ENCODE measurements at places on chromosomes 5 and 9.

DNA sequence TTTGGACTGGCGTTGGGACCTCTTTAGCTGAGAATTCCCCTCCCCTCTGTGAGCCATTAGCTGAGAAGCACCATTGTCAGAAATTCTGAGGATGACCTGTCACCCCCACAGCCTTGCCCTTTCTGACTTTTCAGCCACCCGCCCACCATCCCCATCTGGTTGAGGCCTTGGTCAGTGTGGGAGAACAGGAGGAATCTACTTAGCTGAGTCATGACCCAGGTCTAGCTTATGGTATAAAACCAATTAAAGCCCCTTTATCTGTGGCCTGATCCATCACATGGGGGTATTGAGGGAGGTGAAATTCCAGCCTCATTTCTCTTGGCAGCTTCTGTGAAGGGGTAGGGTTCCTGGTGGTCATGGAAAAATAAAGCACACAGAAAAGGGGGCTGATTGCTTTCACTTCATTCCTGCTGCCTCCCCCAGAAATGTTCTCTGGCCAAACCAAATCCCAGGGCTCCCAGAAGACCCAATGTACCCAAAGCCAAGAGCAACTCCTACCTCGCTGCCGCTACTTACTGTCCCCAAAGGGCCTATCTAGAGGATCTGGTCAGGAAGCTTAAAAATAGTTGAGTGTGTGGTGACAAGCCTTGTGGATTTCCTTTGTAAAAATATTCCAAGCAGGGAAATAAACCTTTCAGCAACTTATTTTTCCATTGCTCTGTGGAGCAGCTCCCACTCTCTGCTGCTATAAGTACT, 174.8 kb upstream of the TNC start:
- no peak for DNase-seq

DNA sequence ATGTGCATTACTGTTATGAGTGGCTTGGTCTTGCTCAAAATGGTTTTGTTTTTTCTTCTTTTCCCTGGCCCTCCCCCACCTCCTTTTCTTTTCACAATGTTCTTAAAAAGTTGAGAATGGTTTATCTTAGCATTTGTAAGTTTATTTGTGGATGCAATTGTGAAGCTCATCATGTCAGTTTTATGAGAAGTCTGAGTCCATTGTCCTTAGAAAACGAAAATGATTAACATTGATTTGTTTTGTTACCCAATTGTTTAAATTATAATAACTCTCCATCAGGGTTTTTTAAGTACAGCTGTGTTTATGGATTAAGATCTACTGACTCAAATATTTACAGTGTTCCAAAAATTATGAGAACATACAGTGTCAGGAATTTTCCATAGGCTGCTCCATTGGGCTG, 511.3 kb upstream of the PAPPA start:
- no peak for DNase-seq

- peak; percentile 75 for DNase-seq
These were observed 552 bp downstream of the TMEM141 start for GRCh38 chr9:136791516-136792276.

GRCh38 chr5:116572350-116573278, 2.0 kb downstream of the SEMA6A start:
- no peak for DNase-seq

GRCh38 chr5:143576711-143577484, 173.4 kb upstream of the NR3C1 start:
- DNase-seq, result no peak

DNA sequence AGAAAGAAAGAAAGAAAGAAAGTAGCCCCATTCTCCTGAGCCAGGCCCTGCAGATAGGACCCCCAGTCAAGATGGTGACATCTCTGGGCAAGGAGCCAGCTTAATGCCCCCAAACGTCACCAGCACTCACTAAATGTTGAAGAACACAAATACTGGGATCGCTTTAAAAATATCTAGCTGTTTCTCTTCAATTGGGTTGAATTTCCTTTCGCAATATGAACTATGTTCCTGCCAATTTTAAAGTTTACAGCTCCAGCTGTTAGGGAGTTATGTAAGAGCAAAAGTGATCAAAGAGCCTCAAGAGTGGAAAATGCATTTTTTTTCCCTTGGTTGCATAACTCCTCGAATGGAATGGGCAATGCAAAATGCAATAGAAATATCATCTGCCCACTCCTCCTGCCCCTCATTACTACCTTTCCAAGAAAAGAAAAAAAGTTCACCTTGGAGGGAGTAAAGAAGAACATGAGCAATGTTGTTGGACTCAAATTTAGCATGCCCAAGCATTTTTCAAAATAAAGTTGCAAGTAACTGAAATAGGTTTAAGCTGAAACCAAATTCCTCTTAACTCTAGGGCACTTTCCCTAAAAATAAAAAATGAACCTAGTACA, 244.2 kb upstream of the PIK3R1 start:
- DNase-seq, result no peak

GRCh38 chr9:69253057-69253456, 72.0 kb upstream of the ENTREP1 start:
- DNase-seq, result no peak

DNA sequence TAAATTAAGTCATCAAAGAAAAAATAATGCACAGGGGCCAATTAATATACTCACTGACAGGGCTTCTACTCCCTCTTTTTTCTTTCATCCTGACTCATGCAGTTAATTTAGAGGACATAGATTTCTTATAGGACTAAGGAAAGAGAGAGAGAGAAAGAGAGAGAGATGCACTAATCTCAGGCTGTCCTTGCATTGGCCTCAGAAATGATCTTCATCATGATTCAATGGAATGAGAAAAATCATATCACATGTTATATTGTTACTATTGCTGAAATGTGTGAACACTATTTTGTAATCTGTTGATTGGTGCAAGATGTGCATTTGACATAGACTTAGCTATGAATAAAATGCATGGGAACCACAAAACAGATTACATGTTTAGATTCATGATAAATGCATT, 608.3 kb upstream of the NUDT12 start:
- DNase-seq, result no peak

- no peak for DNase-seq
These were observed 295.3 kb upstream of the DMRT1 start for GRCh38 chr9:546235-546634.

- no peak for DNase-seq
These were observed 216.7 kb downstream of the NFIB start for GRCh38 chr9:14097215-14097614.

DNA sequence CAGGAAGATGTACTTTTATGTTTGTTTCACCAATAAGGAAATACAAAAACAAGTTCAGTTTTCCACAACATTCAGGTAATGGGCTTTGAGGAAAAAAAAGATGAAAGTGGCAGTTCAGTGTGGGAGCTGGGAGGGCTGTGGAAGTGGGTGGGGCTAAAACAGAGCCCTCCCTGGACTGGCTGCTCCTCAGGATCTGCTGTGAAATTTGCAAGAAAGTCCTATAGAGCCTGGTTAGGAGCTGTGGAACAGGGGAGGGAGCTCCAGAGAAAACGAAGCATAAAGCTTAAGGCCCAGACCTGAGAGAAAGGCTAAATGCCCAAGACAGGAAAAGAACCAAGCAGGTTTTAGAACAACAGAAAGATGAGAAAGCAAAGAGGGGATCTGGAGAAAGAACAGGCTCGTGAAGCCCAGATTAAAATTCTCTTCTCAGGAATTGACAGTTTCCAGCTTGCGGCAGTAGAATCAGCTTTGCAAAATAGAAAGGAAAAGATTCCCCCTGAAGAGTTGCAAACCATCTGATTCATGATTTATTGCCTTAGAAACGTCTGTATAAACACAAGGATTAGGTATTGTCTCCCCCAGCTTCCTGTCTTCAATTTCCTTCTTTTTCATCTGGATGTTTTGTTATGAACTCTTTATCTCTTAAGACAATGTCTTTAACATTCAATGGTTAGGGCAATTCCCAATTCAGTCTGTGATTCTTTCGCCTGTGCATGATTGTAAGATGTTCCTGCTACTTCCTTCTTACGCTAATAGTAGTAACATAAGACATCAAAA, 26.3 kb upstream of the CRHBP start:
- no peak for DNase-seq

GRCh38 chr5:16392718-16393117, 72.9 kb downstream of the ZNF622 start:
- no peak for DNase-seq

DNA sequence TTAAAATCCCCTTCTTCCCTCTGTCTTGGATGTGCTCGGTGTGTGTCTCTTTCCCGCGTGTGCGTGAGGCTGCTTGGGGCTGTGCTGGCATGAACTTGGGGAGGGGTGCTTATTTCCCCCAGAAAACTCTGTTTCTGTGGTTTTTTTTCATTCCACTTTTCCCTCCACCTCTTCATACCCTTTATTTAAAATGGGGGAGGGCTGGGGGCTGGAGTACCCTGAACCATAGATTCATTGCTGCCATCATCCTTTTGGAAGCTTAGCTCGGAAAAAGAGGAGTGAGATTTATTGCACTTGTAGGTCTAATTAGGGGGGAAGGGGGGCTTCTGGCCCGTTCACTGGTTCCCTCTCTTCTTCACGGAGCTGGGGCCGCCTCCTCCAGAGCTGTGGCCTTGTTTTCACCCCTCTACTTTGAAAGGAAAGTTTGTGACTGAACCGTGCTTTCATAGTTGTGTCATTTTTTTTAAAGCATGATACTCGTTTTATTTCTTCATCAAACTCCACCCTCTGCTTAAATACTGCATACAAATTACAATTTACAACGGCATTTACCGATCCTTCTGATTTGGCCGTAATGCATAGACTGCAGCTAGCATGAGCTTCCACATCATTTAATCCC, 2.9 kb downstream of the NR2F1 start:
- no peak for DNase-seq

GRCh38 chr5:102843997-102844396, 88.9 kb downstream of the PAM start:
- no peak for DNase-seq

DNA sequence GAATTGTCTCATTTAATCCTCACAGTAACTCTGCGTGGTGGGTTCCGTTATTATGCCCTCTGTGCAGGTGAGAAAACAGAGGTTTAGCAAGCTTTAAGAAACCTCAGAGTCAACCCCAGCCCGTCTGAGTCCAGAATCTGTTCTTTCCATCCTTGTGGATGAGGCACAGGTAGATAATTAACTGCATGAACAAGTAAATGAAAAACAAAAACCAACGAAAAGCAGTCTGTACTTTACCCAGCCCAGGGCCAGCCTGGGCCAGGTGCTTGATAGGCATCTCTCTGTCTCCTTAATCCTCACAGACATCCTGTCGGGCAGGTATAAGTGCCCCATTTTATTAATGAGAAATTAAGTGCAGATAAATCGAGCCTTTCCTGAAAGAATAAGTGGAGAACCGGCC, 25.3 kb upstream of the CXCL14 start:
- DNase-seq, result no peak

DNA sequence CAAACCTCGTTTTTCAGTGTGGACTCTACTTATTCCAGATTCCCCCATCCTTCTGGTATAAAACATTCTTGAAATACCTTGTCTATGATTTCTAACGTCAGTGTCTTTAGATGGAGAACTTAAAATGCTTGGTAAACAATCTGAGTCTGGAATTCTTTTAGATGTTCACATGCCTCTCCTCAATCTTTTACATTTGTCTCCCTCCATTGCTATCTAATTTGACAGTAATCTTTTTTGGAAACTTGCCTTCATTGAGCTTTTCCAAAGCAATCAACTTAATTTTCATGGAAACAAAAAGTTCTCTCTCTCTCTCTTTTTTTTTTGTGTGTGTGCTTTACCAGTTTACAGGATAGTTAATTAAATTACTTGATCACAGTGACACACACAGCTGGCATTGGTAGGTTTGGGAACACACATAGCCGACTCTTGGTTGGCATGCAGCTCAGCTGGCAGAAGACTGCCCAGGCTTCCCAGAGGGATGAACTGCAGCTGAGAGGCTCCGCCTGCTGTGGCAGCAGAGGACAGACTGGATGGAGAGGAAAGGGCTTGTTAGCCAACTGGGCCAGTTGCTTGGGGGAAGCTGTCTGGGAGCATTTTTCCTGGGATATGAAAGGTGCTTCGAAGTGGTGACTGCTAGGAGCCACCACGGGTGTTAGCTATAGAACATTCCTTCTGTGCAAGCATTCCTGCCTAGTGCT, 271.3 kb downstream of the ZSWIM6 start:
- DNase-seq, result no peak

- DNase-seq, result no peak
These were observed 10.6 kb upstream of the SHC3 start for GRCh38 chr9:89189215-89189614.

- DNase-seq, result no peak
These were observed 8.9 kb downstream of the SMIM23 start for GRCh38 chr5:171794470-171794960.

DNA sequence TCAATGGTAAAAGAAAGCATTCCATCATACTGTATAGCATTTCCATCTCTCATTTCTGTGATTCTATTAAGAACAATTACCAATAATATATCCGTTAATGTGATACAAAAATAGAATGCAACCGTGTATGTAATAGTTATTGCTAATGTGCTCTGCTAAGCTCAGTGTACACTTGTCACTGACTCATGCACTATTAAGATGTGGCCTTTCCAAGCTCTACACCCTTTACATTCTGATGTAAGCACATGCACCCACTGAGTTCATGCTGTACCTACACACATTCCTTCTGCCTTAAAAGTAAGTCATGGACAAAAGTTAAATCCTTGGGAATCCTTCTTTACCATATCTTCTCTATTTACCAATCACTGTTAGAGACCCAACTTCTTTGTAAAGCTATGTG, 319.1 kb downstream of the ZSWIM6 start:
- DNase-seq, result no peak

DNA sequence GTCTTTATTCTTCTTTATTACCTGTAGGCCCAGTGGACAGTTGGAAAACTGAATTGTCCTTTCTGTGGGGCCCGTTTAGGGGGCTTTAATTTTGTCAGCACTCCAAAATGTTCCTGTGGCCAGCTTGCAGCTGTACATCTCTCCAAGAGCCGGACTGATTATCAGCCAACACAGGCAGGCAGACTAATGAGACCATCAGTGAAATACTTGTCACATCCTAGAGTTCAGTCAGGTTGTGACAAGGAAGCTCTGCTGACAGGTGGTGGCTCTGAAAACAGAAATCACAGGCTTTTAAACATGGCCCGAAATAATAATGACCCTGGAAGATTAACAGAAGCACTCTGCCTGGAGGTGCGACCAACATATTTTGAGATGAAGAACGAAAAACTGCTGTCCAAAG, 47.9 kb downstream of the RNF180 start:
- no peak for DNase-seq

Data from activated naive CD4-positive, alpha-beta T cell treated with anti-CD3 and anti-CD28 coated beads, Interleukin-2, amount 50 U/mL, for 72 hours (primary cell).